ENCODE measurements at places on chromosomes 11 and 22.
A peak's percentile ranks its signal among the peaks of the same experiment; 100 is the strongest.

DNA sequence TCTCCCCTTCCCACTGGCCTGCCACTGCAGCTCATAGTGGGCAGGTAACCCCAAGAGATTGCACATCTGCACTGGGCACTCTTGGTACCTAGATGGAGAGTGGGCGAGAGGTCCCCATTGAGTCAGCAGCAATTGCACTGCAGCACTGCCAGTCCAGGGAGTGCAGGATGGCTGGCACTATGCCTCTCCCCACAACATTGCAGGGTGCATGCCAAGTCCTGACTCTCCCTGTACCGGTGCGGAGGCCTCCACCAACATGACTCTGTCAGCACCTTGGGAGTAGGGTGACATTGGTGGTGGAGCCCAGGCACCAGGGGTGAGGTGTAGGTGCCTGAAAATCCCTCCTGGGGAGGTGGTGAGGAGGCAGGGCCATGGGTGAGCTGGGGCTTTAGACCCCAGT, 82.2 kb downstream of the TRAF6 start:
- DNase-seq = no peak

- no peak for DNase-seq
These were observed 116.9 kb downstream of the TRIM29 start for GRCh38 chr11:120020981-120021380.

DNA sequence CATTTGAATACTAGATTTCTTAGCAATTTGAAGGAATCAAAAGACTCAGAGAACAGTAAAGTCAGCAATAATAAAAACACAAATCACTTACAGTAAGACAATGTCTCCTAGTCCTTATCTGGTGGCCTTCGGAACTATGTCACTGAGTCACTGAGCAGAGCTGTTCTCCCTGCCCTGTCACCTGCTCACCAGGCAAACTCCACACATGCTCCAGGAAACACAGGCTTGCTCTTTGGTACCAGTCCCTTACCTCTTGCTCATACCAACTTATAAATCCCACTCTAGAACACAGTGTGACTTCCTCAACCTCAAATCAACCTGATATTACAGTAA, 81.1 kb upstream of the CHRM4 start:
- no peak for DNase-seq

DNA sequence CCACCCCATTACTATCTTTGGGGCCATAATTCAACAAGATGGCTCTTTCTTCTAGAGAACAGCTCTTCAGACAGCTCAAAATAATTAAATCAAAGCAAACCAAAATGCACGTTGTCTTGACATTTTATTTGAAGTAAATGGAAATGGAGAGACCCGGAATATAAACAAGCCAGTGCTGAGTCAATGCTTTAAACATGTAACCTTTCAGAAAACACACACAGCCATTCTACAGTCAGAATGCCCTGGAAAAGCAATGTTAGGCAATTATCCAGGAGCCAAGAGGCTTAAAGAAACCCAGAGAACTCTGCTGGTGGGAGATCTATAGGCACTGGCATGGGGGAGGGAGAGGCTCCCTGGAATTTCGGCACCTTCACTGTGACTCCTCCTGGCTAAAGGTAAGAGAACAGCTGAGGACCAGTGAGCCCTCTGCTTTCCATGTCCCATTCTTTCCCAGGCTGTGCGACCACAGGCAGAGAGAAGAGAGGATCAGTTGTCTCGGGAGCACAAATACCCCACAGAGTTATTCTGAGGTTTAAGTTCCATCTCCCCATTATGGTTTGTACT, 254.0 kb upstream of the CCDC90B start:
- DNase-seq = no peak

DNA sequence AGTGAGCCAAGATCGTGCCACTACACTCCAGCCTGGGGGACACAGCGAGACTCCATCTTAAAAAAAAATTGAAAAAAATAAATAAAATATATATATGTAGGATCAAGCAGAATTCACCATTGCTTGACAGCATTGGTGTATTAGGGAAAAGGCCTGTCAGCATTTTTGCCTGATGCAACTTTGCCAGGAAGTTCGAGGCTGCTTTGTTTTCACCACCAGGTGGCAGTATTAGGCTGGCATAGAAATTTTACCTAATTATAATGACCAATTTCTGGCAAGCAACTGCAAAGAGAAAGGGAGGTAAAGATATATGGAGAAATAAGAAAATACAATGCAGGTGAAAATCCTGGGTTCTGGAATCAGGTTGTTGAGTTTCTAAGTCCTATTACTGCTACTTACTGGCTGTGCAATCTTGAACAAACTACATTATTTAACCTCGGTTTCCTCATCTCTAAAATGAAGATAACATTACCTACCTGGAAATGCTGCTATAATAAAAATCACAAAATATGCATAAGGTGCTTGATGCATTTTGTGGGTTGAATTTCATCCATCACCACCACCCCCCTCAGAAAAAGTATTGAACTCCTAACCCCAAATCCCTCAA, 24.7 kb downstream of the LAYN start:
- peak; percentile 13 for DNase-seq

DNA sequence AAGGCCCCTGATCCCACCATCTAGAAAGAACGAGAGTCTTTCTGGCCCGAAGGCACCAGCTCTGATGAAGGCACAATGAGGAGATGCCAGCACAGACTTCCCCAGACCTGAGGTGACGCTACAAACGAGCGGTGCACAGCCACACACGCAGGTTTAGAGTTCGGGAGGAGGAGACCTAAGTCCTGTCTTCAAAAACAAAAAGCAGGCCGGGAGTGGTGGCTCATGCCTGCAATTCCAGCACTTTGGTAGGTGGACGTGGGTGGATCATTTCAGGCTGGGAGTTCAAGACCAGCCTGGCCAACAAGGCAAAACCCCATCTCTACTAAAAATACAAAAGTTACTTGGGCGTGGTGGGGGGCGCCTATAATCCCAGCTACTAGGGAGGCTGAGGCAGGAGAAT, 9.5 kb downstream of the LTO1 start:
- no peak for DNase-seq

- DNase-seq = no peak
These were observed 17.9 kb downstream of the STX3 start for GRCh38 chr11:59773083-59773440.

DNA sequence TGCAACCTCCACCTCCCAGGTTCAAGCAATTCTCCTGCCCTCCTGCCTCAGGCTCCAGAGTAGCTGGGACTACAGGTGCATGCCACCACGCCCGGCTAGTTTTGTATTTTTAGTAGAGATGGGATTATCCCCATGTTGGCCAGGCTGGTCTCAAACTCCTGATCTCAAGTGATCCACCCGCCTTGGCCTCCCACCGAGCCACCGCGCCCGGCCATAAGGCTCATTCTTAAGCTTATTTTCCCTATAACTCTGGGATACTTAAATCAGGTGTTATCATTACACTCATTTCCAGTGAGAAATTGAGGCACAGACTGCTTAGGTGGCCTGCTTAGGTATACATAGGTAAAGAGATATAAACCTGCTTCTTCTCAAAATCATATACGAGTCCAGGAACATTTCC, 188.3 kb upstream of the MTNR1B start:
- no peak for DNase-seq

DNA sequence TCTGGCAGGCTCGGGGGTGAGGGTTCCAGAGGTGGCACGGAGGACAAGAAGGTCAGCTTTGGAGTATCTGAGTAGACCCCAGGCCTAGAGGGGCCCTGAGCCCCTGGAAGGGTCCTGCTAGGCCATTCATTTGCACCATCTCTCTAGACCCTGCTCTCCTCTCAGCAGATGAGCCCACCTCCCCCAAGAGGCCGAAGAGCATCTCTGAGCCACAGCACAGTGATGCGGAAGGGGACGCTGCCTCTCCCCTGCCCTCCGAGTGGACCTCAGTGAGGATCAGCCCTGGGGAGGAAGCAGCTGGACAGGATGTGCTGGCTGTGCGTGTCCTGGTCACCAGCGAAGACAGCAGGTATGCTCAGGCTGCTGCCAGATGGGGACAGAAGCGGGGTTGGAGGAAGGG, 101.6 kb upstream of the PARVA start:
- no peak for DNase-seq

DNA sequence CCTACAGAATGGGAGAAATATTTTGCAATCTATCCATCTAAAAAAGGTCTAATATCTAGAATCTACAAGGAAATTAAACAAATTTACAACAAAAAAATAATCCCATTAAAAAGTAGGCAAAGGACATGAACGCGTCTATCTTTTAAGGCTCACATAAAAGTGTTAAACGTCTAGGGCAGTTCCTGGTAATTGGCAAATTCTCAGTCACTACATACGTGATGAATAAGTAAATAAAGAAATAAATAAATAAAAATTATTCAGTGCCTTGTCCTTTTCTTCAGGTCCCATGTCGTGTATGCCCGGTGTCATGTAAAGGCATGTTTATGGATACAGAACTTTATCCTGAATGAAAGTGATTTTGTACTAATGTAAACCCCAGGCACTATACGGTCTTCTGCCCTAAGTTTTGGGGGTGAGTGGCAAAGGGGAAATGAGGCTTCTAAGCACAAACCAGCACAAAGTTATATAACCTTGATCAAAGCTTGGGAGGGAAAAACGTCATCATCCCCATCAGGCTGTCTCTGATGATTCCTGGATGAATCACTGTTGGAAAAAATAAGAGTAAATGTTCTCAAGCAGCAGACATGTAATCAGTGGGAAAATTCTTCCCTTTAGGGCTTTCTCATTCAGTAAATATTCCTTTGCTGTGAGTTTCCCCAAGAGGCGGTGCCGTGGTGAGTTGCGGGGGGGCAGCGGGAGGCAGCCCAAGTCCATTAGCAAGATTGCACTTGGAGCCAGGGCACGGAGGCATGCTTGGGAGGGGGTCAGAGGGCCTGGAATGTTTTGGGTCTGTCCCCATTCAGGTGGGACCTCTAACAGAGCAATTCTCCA, 30.4 kb upstream of the MICAL2 start:
- no peak for DNase-seq

- no peak for DNase-seq
These were observed 6.4 kb upstream of the CCKBR start for GRCh38 chr11:6253197-6253596.

GRCh38 chr11:59158206-59159068, 13.5 kb upstream of the DTX4 start:
- DNase-seq = no peak

GRCh38 chr11:125554038-125554437, 15.2 kb upstream of the EI24 start:
- DNase-seq = no peak

DNA sequence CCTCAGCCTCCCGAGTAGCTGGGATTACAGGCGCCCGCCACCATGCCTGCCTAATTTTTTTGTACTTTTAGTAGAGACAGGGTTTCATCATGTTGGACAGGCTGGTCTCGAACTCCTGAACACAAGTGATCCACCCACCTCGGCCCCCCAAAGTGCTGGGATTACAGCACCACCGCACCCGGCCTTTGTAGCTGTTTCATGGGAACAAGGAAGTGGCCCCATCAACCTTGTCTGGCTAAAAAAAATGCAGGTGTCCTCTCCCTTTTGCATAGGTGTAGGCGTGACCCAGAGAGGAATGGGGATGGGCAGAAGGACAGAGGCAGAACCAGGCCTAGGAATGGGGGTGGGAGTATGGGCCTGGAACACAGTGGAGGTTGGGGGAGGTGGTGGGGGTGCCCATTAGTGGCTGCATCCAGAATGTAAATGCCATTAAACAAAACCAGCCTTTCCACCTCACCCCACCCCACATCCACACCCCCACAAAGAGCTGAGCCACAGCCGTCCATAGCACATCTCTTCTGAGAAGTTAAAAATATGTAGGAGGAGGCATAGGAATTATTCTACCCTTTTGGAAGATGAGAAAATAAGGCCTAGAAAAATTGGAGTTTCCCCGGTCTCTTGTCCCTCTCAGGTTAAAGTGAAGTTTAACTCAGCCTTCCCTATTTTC, 22.8 kb upstream of the SCGB1A1 start:
- no peak for DNase-seq

- no peak for DNase-seq
These were observed 10.4 kb downstream of the MYRF start for GRCh38 chr11:61762798-61763197.

DNA sequence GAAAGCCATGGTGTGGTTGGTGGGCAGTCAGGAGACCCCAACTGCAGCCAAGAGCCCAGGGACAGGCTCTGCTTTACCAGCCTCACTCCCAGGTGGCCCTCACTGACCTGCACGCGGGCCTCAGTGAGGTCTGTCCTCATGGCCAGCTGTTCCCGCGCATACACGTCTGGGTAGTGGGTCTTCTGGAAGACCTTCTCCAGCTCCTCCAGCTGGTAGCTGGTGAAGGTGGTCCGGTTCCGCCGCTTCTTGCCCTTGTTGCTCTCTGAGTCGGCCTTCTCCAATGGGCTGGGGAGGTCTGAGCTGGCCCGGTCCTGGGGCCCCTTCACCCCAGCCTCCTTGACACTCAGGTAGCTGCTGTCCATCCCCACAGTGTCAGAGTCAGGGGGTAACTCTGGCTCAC, 34.7 kb downstream of the ALX4 start:
- DNase-seq = no peak

GRCh38 chr11:36407356-36407755, 102.7 kb downstream of the TRAF6 start:
- DNase-seq = no peak

DNA sequence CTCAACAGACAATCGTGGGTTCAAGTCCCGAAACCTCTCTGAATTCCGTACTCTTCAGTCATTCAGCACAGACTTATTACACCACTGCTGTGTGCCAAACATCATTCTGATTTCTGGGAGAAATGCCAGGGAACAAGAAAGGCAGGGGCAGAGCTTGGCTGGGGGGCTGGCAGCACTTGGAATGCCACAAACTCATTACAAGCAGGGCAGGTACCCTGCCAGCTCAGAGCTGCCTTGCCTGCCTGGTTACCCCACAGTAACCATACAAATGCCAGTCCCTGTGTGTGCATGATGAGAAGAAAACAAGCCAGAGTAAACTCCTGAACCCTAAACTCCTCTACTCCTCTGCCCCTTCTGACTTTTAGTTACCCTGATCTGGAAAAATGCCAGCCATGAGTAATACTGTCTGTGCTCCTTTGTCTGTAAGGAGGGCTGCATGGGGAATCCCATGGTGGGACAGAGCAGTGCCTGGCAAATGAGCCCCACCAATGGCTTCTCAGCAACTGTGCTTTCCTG, 6.9 kb upstream of the RAD9A start:
- DNase-seq = no peak

GRCh38 chr11:10916665-10917064, 58.8 kb upstream of the ZBED5 start:
- DNase-seq = no peak

DNA sequence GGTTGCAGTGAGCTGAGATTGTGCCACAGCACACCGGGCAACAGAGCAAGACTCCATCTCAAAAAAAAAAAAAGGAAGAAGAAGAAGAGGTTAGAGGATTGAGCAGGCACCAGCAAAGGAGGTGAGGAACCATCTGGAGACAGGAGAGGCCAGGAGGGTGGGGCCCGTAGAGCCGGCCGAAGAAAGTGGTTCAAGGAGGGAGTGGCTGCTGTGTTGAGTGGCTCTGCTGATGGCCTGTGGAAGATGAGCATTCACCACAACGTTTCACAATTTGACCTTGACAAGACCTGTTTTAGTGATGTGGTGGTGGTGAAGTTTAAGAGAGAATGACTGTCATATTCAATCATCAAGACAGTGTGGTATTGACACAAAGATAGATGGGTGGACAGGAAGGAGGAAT, 6.8 kb upstream of the CTSD start:
- no peak for DNase-seq

GRCh38 chr11:45432100-45432499, 146.0 kb upstream of the SYT13 start:
- DNase-seq = no peak

GRCh38 chr22:36907253-36908195, 5.9 kb upstream of the CSF2RB start:
- no peak for DNase-seq

- no peak for DNase-seq
These were observed 11.6 kb downstream of the CDPF1 start for GRCh38 chr22:46238541-46238940.

- no peak for DNase-seq
These were observed 72.6 kb downstream of the DDIAS start for GRCh38 chr11:82974135-82974534.

- DNase-seq = no peak
These were observed 110.4 kb downstream of the ELP4 start for GRCh38 chr11:31619980-31620379.
